ENCODE measurements at places on chromosomes 11 and 22.

DNA sequence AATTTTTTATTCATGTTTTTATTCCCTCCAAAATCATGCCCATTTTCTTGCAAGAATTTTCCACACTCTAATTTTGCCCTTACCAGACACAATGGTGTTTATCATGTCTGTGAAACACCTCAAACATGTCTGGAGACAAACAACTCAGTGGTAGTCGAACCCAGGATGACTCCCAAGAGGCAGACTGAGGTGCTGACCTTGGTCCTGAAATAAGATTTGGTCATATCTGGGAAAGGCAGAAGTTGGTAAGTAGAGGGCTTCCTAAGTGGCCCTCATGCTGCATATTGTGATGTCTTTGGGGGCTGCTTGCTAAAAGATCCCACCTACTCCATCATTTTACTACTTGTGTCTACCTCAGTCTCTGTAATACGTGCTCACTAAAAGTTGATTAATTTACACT, 369.4 kb upstream of the ISX start:
- DNase-seq, result no peak

GRCh38 chr11:66363805-66364535, 7.6 kb downstream of the SLC29A2 start:
- DNase-seq, result peak; percentile 31

- peak; percentile 79 for DNase-seq
Observed at GRCh38 chr11:587978-588380, 11.7 kb downstream of the PHRF1 start.

DNA sequence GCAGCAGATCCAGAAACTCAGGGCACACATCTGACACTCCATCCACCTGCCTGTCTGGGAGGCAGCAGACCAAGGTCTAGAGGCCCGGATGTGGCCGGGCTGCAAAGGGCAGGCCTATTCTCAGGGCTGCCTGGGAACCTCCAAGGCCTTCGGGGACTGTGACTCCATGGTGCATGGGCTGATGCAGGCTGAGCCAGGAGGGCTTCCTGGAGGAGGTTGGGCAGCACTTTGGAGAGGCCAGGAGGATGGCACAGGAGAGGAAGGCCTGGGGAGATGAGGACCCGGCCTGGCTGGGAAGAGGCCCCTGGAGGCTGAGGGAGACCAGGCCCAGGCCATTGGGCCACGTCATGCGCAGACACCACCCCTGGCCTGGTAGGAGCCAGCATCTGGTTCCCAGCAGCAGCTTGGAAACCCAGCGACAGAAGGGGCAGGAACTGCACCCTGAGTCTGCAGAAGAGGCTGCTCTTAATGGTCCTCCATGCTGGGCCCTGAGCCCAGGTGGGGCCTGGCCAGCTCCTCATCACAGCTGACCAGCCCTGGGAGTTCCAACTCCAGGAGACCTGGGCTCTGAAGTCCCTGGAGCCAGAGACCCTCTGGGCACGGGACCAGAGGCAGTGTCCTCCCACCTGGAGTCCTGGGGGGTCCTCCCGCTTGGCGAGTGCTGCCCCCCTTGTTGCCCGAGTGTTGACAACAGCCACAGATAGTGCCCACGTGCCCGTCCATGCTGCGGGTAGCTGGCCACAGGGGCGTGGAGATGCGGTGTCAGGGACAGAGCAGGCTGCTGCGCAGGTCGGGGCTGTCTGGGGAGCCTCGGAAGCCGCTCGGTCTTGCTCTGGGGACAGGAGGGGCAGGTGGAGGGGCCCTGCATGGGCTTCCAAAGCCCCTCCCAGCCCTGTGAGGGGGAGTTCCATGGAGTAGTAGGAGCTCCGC, 5.5 kb downstream of the PHLDA2 start:
- no peak for DNase-seq

GRCh38 chr11:44731685-44732430, 5.1 kb downstream of the TSPAN18 start:
- no peak for DNase-seq

DNA sequence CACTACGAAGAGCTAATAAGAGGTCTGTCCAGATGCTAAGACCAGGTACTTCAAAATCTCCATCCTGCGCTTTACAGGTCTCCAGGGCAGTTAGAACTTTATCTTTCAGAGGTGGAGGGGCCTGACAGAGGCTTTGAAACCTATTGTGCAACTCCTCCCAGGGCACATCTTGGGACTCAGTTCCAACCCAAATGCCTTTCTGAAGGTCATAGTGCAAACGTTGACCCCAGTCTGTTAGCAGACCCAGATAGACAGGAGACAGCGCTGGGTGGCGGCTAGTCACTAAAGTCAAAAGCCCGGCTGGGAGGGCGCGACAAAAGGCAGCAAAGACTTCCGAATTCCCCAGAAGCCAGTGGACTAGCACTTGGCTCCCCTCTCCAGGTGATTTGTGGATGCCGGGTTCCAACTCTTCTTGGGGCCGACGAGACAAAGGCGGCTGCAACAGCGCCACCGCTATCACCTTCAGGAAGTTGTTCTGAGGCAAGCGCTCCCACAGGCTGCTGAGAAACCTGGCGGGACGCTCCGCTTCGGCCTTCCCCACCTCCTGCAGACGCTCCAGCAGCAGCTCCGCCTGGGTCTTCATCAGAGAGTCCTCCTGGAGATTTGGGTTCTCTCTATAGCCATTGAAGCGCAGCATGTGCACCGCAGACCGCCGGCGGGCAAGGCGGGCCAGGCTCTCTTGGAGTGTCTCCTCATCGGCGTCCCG, 728 bp downstream of the FANCF start:
- peak; percentile 55 for DNase-seq

- DNase-seq, result peak; percentile 73
Observed at GRCh38 chr11:86160541-86161149, 83.9 kb upstream of the EED start.

- no peak for DNase-seq
Observed at GRCh38 chr11:114556135-114556534, 3.5 kb downstream of the NXPE1 start.

GRCh38 chr22:26229910-26230309, 60.6 kb downstream of the SEZ6L start:
- no peak for DNase-seq

GRCh38 chr11:99240192-99241030, 219.7 kb downstream of the CNTN5 start:
- no peak for DNase-seq

DNA sequence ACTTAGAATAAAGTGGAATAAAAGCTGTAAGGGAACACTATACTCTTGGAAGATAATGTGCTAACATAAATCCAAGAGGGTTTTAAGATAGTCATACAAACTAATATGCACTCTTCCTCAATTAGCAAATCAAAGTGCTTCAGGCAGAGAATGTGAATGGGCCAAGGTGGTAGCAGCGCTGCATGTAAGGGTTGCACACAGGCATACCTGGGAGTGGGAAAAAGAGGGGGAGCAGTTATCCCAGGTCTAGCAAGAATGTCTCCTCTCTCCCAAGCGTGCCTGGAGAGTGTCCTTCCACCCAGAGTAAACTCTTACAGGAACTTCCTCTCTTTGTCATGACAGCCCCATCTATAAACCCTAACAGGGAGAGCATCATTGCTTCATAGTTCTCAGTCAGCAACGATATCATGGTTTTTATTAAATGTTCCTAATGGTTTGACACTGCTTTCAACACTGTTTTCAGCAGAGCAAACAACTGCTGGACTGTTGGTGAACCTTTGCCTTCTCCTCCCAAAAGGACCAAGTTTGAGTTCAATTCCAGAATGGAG, 61.6 kb downstream of the SYTL2 start:
- DNase-seq, result no peak

GRCh38 chr22:49954354-49954753, 6.2 kb upstream of the PIM3 start:
- DNase-seq, result no peak

DNA sequence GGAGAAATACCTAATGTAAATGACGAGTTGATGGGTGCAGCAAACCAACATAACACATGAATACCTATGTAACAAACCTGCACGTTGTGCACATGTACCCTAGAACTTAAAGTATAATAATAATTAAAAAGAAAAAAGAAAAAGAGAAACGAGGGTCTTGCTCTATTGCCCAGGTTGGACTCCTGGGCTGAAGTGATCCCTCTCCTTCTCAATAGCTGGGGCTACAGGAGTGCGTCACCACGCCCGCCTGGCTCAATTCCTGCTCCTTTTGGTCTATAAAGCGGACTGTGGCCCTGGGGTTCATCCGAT, 521 bp upstream of the PTS start:
- DNase-seq, result peak; percentile 88

DNA sequence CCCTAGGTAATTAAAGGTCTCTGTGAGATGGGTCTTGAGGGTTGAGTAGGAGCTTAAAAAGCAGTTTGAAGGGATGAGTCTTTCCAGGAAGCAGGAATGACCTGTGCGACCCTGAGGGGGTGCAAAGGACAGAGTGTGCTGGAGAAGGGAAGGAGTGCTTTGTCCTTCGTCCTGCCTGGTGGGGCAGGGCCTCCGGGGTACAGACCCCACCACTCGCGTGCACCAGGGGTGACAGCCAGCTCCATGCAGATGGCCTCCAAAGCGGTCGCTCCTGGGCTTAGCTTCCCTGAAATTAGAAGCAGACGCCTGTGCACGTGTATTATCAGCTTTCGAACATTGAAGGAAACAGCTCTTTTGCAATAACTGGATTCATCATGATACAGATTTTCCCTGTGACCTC, 959.8 kb downstream of the BRD1 start:
- no peak for DNase-seq

DNA sequence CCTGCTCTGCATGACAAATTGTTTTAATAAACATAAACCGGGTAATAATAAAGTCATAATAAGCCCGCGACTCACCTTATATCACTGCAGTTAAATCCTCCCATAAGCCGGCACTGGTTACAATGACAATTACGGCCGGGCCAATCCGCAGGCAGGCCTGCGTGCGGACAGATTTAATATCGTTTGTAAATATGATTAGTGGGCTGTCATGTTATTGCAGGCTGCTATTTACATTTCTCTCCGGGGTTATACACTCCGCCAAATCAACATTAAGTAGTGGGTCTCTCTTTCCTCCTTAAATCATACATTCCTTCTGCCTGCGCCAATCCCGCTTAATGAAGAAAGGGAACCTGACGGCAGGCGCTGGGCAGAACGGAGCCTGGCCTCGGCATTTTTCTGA, 51.8 kb upstream of the LMO1 start:
- DNase-seq, result no peak

DNA sequence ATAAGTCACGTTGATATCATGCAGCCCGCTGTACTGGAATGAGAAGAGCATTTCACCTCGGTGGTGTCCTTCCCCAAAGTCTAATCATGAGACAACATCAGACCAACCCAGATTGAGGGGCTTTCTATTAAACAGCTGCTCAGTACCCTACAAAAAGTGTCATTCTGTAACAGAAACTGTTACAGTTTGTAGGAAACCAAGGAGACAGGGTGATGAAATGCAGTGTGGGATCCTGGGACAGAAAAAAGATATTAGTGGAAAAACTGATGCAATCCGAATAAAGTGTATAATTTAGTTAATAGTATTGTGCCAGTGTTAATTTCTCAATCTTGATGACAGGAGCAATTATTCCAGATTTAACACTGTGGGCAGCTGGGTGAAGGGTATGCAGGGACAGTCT, 128.0 kb downstream of the MICAL2 start:
- DNase-seq, result no peak

DNA sequence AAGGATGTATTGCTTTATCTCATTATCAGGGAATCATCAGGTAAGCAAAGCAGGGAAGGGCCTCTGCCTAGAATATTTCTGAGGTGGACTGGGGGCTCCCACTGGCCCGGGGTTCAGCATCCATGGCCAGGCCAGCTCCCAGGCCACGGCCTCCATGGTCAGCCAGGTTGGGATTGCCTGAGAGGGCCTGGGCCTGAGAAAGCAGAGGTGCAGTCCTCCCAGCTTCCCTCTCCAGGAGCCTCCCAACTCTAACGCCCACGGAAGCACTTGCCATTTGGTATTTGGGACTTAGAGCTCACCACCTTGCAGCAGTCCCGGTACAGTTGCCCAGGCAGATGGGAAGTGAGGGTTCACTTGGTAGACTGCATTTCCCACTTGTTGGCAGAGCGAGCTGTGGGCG, 12.7 kb downstream of the DGAT2 start:
- no peak for DNase-seq

Data from EL (cell line).